COR-L47 (cell line): ENCODE measurements at places on chromosomes 4 and X.
A peak's percentile ranks its signal among the peaks of the same experiment; 100 is the strongest.

DNA sequence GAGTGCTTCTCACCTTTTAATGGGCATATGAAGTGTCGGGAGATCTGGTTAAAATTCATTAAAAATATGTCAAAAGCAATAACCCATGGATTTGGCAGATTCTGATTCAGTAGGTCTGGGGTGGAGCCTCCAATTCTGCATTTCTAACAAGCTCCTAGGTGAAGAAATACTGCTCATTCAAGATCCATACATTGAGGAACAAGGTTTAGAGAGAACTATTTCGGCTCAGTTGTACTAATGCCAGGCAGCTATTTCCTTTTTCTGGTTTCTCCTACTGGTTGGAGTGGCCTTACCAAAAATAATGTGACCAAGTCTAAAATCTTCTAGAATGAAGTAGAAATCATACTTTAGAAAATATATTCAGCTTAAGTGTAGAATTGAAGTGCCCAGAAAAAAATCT is 117.5 kb downstream of the TSPAN7 start:
- DNase-seq: no peak

- no peak for DNase-seq
Observed at GRCh38 chr4:104879367-104879766, 267.3 kb upstream of the TET2 start.

GRCh38 chr4:6461301-6462165 is 10.9 kb downstream of the PPP2R2C start:
- no peak for DNase-seq

DNA sequence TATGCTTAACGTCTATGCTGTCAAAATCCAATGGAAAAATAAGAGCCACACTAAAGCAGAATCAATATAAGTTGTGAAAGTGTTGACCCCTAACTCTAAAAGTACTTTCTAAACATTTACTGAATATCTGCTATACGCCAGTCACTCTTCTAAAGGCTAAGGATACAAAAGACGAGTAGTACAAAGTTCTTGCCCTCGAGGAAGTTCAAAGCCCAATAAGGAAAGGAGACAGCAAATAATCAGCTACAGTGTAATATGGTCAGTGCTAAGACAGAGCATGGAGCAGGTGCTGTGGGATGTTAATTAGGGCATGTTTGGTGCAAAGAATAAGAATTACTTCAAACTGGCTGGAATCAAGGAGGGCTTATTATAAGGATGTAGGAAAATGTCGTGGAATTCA is 31.6 kb upstream of the TMEM150C start:
- no peak for DNase-seq

GRCh38 chr4:139859876-139860275 is 194.3 kb downstream of the MGST2 start:
- no peak for DNase-seq

- no peak for DNase-seq
Observed at GRCh38 chrX:45601052-45601451, 400.4 kb upstream of the DIPK2B start.

DNA sequence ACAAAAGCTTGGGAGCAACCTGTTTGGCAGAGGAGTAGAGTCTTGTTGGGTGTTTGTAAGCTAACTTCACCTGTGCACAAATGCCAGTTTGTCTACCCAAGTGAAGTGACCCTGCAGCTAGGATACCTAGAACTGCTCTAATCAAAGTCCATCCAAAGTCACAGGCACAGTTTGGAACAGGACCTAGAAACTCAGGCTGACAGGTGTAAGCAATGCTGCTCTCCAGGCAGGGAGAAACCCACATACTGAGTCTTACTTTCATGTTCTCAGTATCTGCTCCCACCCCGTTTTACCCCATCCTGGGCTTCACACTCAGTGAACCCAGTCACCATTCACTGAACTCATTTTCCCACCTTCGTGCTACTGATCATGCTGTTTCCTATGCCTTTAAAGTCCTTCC is 40.3 kb downstream of the MAML3 start:
- DNase-seq: no peak

DNA sequence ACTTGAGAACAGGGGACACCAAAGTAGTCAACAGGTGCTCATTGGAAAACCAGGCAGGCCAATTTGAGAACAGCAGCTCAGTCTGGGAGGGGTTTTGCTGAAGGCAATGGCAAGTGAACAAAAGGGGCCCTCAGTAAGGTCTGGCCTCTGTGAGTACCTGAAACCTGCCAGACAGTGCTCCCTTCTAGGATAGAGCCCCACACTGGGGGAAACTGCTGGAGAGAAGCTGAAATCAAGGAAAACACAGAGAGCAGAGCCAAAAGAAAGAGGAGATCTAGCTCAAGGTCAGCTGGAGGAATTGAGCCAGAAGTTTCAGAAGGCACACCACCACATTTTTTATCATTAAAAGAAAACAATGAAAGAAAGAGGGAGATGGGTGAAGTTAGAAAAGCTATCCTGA is 28.2 kb downstream of the PNMA6E start:
- DNase-seq: no peak

DNA sequence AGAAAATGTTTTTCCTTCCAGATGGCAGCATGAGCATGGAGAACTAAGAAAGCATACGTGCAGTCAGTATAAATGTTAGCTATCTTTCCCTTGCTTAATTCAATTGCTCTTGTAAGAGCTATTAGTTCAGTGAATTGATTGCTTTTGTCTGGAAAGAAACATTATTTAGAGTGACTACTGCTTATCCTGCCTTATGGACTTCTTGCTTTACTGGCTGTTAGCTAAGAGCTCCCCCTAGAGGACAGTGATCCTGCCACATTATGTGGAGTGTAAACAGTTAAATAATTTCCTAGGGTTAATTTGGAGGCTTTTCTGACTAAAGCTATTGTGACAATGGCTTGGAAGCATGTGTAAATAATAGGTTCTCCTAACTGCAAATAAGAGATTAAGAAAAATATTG is 1402.4 kb downstream of the FAM133A start:
- DNase-seq: peak; percentile 1

- DNase-seq: peak; percentile 21
Observed at GRCh38 chr4:56655627-56656345, 25.3 kb downstream of the HOPX start.

DNA sequence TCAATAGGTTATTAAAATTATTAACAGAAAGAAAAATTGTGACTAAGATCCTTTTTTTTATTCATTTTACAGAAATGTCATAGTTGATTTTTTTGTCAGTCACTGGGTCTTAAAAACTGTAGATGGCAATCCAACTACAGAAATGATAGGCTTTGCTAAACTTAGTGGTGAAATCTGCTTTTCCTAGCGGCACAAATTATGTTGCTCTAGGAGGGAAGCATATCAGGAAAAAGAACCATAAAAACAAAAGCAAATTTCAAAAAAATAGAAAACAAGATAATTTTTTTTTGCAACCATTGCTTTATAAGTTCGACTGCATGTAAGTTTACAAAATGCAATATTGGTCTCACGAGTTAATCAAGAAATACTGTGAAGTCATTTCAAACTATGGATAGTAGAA is 443.5 kb upstream of the IGFBP7 start:
- no peak for DNase-seq

DNA sequence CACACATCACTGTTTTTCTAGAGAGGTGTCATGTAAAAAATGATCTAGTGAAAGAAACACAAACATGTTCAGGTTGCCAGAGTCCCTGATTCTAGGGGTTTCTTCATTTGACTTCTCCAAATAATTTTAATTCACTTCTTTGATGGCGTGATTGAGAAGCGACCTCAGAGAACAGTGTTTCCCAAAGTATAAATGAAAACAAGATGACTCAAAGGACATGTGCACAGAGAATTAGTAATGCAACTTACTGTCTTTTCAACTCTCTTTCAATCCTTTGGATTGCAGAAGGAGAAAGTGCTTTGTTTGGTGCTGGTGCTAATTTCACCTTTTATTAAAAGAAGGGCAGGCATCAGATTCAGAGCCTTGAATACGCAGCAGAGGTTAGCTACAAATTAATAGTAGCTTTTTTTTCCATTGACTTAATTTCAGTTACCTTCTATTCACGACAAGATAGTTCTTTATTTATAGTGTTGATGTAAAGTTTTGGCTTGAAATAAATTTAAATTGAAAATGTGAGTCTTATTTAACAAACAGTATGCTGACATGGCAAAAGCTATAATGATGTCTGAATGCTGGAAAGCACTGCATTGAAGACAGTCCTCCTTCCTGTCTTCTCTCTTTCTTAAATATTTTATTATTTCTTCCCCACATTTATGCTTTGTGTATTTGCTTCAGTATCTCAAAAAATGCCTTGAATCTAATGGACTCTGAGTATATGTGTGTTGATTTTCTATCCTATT is 85.1 kb downstream of the SLC10A7 start:
- no peak for DNase-seq

- DNase-seq: no peak
Observed at GRCh38 chrX:11770320-11770719, 12.3 kb downstream of the MSL3 start.

- no peak for DNase-seq
Observed at GRCh38 chrX:68724531-68725020, 77.1 kb downstream of the STARD8 start.

GRCh38 chr4:104206784-104207183 is 287.9 kb downstream of the CXXC4 start:
- DNase-seq: peak; percentile 70

- no peak for DNase-seq
Observed at GRCh38 chr4:19304028-19304427, 947.7 kb upstream of the SLIT2 start.

DNA sequence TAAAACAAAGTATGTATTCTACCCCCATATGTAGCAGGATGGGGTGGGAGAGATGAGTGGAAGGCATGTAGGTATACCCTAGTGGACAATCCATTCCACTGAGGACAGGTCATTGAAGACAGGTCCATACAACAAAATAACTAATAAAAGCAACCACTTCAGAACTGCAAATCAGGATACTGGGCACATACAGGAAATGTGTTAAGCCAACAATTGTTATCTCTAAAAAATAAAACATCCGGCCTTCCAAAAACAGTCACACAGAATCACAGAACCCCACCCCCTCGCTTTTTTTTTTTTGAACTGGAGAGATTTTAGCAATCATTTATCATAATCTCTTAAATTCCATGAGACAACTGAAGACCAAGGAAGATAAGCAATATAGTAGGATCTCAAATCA is 112.9 kb downstream of the FRYL start:
- no peak for DNase-seq

DNA sequence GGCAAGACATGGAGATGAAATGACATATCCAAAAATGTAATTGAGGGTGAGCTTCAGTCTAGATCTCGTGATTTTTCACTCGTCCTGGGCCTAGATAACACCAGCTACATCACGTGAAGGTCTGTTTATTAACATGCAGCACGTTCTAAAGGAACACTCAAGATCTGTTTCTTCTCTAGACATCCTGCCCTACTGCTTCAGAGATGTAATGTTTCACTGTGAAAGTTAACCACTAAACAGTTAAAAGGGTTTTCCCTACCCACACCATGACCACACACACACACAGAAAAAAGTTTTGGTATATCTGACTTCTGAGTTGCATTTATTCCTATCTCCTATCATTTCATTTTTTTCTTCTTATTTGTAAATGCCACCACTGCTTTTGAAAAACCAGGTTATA is 52.3 kb upstream of the SMIM31 start:
- DNase-seq: no peak

DNA sequence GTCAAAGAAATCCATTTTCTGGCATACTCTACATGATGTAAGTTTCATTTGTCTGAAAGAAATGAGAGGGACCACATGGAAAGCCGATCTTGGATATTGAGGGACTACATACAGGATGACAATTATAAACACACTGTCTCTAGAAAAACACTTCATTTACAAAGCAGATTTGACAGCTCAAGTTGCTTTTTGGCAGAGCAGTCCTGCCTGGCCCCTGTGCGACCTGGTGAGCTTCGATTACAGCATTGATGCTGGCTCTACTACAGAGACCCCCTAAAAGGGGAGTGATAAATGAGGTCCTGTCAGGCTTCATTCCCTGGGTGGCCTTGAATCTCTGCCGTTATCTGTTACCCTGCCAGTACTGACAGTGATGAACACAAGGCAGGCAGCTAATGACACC is 215.2 kb upstream of the NOCT start:
- no peak for DNase-seq

GRCh38 chrX:21960569-21961541 is 20.3 kb downstream of the SMS start:
- no peak for DNase-seq

- no peak for DNase-seq
Observed at GRCh38 chrX:49059681-49060085, 884 bp downstream of the CCDC120 start.
